ENCODE measurements at places on chromosomes 6 and 20.
A peak's percentile ranks its signal among the peaks of the same experiment; 100 is the strongest.

DNA sequence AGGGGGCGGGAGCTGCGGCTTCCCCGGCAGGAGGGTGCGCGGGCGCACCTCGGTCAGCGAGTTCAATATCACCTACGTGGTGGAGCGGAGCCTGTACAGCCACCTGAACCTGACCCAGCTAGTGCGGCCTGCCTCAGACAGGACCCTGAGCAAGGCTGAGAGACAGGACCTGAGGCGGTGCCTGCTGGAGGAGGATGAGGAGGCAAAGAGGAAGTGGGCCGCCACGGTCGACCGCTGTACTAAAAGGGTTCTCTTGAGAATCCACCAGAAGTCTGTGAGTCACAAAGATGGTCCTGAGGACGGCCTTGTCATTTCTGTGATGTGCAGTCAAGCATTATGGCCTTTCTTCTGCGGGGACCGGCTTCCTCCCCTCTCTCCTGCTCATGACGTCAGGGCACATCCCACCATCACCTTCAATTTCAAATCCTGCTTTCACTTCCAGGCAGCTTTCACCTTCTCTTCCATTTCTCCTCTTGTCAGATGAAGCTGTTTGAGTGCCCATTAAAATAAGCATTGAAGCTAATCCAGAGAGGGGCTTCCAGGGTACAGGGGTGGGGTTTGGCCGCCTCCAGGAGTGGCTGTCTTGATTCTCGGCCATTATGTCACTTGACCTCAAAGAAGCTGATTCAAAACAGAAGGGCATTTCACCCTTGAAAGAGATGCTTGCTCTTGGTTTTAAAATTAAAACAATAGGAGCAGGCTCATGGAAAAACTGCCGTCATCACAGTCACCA, 177.6 kb downstream of the SASH1 start:
- DNase-seq: no peak

DNA sequence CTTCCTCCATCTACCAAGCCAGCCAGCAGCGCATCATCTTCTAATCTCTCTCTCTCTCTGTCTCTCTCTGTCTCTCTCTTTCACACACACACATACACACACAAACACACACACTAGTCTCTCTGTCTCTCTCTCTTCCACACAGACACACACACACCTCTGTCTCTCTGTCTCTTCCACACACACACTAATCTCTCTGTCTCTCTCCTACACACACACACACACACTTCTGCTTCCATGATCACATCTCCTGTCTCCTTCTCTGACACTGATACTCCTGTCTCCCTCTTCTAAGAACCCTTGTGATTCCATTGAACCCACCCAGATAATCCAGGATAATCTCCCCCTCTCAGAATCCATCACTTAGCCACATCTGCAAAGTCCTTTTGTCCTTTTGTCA, 181.3 kb downstream of the NFATC2 start:
- DNase-seq: no peak

DNA sequence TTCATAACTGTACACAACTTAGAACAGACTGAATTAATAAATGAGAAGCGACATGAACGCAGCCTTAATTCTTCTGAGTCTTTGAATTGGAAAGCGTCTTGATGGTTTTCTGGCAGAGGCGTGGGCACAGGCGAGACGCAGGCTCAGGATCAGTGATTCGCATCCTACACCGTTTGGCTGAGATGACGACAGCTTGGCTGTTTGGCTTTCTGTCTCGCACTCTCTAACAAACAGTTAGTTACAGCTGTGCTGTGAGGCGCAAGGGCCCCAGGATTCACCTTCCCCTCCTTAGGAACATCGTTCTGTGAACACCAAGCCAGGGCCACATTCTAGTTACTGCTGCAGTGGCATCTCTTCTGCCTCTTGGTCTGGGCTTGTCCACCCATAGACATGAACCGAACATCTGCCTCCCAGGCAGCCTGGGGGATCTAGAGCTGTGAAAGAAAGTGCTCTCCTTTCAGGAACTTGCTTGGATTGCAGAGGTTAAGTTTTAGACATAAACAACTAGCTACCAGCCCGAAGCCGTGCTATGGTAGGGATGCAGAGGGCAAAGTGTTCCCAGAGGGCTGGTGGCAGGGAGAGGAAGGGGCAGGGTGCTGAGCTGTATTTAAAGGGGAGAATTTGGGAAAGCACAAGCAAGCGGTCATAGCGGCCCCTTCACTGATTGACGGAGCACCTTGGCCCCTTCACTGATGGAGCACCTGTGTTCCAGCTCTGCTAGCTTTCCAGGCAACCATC, 49.6 kb downstream of the TCP11 start:
- no peak for DNase-seq

DNA sequence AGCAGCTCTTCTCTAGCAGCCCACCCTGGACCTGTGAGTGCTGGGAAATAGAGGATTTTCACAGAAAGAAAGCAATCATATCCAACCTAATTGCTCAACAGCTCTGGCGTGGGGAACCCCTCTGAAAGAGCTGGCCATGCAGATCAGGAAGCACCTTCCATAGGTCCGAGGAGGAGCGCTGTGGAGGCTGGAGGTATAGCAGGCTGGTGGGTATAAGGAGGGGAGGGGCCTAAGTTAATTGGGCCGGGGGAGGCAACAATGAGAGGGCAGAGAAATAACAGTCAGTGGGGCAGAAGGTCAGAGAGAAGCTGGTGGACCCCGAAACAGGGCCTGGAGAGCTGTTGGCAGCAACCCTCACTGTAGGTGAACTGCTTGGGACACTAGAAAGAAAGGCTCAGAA, 40.8 kb downstream of the SNRNP48 start:
- no peak for DNase-seq

DNA sequence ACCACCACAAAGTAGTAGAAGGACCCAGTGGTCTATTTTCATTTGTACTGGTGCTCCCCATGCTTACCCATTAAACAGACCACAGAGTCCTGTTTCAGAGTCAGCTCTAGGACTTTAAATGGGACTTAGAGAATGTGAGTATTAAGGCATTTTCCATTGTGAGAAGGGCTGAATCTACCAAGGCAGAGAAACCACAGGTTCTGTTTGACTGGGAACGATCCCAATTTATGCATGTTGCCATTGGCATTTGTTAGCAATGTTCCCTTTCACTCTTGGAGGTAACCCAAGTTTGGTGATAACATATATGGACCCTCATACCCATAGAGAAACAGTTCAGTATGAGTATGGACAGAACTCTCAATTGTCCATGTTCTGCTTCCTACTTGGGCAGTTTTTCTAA, 672.8 kb downstream of the KIF16B start:
- DNase-seq: no peak

GRCh38 chr20:62702895-62703852, 5.5 kb upstream of the NTSR1 start:
- no peak for DNase-seq

DNA sequence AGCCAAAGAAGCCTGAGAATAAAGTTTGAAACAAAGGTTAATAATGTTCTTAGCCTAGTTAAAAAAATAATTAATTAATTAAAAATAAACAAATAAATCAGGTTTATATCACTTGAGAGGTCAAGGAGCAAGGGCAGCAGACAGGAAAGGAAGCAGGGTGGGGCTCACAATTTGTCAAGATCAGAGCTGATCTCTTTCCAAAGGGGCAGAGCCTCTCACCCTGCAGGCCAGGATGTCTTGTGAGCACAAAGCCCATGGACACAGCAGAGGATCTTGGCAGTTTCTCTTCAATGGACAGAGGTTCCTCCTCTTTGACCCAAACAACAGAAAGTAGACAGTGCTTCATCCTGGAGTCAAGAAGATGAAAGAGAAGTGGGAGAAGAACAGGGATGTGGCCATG, 14.9 kb downstream of the ULBP1 start:
- no peak for DNase-seq

- DNase-seq: no peak
These were observed 4.4 kb upstream of the CCDC28A start for GRCh38 chr6:138769102-138769676.

DNA sequence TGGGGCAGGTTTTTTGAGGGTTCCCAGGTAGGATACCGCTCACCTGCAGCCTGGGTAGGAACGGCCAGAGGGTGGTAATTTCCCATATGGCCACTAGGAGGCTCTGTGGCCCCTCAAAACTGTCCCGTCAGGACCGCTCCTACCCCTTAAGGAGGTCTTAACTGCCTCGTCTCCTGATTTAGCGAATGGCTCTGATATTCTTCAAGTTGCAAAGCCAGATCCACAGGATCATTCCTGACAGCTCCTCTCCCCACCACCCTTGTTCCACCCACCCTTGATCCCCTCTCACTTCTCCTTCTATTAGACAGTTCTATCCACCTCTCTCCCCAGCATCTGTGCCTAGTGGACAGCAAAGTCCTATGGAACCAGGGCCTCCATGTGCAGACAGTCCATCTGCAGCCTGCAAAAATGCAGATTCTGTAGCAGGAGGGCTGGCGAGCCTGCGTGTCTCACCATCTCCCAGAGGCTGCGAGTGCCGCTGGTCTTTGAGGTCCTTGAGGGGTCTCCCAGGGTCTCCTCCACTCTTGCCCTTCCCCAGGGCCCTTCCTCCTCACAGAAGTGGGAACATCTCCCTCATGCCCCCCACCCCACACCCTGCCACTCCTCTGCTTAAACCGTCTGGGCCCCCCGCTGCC, 34.3 kb upstream of the ZBP1 start:
- peak; percentile 61 for DNase-seq

GRCh38 chr6:129996387-129996786, 22.0 kb upstream of the L3MBTL3 start:
- DNase-seq: no peak

DNA sequence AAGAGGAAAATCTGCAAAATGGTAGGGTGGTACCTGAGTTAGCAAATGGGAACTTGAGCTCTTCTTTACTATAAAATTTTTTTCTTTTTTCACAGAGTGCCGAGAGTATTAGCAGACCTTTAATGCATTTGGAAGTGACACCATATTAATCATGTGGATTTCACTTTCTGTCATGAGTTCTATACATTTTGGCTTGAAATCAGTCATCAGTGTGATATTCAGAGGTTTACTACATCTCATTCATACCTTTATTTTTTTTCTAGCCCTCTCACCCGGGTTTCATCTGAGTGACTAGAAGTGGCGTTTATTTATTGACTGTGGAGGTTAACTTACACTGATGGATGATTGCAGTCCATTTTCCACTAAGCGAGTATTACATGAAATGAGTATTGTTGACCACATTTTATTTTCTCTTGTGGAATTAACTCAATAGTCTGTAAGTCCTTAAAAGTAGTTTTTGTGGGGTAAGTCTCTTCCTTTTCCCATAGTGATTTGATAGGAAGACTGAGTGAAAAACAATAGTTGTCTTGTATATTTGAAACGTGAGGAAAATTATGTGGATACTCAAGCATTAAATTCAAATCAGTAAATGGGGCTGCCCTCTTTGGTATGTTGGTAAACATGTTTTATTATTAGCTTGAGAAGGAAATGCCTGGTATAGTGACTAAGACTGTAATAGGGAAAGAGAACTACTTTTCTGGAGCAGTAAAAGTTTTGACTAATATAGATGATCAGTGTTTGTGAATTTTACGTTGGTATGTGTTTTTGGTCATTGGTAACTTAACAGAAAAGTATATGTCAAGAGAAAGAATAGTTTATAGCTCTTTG, 55.5 kb downstream of the JARID2 start:
- DNase-seq: no peak

DNA sequence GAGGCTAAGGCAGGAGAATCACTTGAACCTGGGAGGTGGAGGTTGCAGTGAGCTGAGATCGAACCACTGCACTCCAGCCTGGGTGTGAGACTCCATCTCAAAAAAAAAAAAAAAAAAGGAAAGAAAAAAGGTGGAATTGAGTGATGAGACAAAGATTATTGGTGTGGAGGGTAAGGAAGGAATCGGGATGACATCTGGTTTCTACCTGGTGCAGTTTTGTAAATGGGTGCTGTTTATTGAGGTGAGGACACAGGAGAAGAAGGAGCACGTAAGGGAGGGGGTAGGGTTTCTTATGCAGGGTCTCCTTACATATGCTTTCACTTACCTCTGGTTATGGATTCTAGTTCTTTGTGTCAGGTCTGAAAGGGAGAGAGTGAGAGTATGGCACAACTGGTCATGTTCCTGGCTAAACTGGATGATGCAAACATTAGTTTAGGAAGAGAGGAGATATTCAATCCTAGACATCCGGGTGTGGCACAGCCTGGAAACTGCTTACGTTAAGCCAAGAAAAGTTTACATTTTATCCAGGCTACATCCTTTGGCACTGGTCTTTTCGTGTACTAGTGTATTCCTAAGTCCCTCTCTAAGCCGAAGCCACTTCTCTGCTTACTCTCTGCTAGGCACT, 5.4 kb downstream of the RALY start:
- DNase-seq: no peak

DNA sequence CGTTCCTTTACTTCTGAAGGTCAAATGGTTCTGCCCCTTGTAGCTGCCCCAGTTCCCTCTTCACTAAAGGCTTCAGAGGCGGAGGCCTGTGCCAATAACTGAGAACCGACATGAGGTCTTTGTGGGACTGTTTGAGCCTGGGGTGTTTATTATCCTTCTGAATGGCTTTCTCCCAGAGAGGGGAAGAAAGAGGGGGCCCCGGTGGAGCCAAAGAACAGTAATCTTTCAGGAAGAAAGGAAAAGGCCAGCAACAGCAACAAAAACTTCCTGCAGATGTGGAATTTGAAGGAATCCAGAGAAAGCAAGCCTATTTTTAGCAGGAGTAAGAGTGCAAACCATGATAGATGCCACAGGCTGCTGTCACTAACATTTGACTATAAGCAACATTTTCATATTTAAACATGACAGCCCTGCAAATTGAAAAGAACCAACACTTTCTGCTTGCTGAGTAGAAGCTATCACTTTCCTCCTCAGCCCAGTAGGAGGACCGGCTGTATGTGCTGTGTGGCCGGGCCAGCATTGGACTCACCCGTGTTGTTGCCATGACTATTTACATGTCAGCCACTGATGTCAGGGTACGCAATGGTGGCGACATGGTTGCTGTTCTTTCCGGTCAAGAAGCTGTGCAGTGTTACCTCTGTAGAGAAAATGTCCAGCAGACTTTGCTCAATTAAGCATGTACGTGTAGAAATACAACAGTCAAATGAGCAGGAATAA, 121.3 kb downstream of the SOBP start:
- DNase-seq: no peak

- no peak for DNase-seq
These were observed 91.8 kb upstream of the TNFAIP3 start for GRCh38 chr6:137775227-137775626.

DNA sequence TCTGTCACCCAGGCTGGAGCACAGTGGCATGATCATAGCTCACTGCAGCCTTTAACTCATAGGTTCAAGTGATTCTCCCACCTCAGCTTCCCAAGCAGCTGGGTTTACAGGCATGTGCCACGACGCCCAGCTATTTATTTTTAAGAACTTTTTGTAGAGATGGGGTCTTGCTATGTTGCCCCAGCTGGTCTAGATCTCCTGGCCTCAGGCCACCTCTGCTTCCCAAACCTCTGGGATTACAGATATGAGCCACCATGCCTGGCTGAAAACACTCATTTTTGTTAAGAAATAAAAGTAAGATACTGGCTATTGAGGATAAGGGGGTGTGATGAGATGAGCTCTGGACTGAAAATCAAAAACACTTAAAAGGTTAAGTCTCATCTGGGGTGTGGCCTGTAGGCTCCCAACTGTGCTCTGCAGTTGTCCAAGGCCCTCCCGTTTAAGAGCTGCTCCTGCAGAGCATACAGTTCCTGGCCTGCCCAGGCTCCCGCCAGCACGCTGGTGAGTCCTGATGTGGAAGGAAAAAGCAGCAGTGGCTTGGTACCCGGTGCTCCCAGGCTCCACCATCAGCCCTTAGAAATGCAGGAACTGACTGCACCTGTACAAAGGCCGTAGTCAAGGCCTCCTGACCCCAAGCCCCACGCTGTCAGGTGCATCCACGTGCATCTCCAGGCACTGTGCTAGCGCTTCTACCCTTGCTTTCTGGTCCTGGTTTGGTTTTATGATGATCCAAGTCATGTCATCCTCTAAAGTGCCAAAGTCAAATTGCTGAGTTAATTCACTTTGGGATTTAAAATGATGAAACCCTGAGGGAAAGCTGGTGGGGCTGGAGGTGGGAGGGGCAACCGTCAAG, 111.5 kb downstream of the TMEM242 start:
- DNase-seq: no peak

Measured in upper lobe of right lung (tissue), 1 donor.